ENCODE measurements at places on chromosomes 6 and 20.

GRCh38 chr6:35483490-35483889, 13.4 kb downstream of the TEAD3 start:
- no peak for DNase-seq

- no peak for DNase-seq
These were observed 300.2 kb downstream of the CLIC5 start for GRCh38 chr6:45715508-45715803.

DNA sequence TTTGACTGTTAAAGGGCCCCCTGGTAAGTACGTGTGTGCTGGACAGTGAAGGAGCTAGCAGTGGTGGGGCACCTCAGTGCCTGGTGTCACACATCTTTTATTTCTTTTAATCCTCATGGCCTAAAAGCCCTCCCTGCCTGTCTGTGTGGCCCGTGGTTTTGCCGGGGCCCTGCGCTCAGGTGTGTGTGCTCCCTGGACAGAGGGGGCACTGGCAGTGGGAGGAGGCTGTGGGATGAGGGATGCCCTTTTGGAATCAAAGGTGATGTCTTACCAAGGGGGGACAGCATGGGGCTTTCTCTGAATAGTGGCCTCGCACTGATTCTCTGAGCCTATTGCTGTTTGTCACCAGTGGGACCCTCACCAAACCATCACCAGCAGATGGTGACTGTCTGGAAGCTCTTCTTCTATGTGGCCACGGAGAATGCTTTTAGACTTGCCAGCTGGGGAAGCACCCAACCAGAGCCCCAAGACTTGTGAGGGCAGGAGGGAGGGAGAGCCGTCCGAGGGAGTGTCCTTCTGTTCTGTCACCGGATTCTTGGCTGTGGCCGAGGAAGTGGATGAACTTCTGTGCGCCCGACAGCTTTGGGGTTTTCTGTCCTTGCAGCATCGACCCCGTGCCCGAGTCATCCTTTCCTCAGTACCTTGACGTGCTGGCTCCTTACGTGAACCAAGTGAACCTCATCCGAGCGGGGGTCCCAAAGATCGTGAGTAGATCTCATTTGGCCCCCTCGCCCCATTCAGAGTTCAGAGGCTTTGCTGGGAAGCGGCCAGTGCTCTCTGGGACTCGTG, 18.1 kb downstream of the PNLDC1 start:
- DNase-seq, result no peak

GRCh38 chr20:36471885-36472636, 69.3 kb upstream of the MYL9 start:
- no peak for DNase-seq

DNA sequence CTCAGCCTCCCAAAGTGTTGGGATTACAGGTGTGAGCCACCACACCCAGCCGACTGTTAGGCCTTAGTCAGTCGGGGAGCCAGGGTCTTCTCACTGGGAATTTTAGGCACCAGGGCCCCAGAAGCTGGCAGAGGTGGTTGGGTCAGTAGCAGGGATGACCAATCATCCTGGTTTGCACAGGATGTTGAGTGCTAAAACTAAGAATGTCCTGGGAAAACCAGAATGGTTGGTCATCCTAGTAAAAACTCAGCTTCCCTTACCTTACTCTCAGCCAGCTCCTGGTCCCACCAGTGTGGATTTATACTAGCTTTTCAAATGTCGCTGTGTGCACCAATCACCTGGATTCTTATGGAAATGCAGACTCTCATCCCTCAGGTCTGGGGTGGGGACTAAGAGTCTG, 31.8 kb downstream of the KCNG1 start:
- DNase-seq, result no peak

DNA sequence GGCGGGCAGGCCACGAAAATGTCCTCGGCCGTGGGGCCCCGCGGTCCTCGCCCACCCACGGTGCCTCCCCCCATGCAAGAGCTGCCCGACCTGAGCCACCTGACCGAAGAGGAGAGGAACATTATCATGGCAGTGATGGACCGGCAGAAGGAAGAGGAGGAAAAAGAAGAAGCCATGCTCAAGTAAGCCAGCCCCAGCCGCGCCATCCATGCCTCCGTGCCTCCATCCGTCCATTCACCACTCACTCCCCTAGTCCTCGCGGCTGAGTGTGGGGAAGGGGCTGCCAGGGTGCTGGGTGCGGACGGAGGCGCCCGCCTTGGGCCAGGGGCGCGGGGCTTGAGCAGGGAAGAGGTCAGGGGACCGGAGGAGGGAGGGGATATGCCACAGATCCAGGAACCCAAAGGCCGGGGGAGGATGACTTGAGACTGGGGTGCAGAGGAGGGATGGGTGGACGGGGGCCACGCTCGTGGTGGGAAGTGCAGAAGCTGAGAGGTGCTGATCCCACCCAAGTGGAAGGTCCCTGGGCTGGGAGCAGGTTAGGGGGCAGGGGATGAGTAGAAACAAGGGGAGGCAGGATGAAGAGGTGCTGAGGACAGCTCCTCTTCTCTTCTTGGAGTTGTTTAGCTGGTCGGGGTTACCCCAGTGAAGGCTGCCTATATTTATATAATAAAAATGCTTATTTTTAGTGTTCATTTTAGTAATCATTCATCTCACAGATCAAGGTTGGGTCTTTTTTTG, 825 bp downstream of the RIMS1 start:
- no peak for DNase-seq

- no peak for DNase-seq
These were observed 6.9 kb upstream of the POM121L2 start for GRCh38 chr6:27318973-27319372.

DNA sequence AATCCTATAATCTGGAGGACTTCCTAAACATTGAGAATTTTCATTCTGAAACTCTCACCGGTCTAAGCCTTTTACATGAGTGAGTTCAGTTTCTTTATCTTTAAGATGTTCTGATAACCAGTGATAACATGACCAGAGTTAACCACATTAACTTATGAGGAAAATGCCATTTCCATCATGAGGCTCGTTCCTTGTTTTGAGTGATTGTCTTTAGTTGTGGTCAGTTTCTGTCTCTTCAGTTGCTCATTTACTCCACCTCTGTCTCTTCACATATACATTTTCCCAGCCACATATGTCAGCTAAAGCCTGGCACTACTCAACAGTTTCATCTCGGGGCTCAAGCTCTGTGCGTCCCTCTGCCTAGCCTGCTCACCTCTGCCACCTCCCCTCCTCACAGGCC, 70.4 kb downstream of the JAG1 start:
- no peak for DNase-seq

- DNase-seq, result no peak
These were observed 45.2 kb downstream of the THEMIS start for GRCh38 chr6:127855542-127856159.

DNA sequence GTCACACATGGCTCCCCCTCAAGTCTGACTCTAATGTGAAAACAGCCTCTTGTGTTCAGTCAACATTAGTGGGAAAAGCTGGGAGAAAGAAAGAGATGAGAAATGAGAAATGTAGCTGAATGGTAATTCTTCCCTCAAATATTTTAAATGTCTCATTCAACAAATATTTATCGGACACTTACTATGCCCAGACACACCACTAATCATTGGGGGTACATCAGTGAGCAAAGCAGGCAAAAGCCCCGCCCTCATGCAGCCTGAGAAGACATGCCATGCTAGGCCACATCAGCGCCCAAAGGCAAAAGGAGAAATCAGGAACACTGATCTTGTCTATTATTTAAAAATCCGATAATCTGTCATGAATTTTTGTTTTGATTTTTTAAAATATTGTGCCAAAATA, 89.9 kb upstream of the ASF1A start:
- DNase-seq, result no peak

DNA sequence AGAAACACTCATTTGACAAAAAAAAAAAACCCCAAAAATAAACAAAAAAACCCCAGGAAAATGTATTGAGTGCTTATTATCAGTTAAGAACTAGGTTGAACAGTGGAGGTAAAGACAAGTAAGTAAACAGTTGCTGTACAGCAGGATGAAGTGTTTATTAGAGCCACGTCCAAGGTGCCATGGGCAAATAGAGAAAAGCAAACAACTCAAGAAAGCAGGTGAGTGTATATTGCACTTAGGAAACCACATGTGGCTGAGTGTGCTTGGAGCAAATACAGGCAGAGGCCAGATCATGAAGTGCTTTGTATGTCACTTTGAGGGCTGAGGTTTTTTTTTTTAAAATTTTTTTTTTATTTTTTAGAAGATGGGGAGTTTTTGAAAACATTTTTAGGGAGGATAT, 98.3 kb downstream of the MACROD2 start:
- no peak for DNase-seq

- DNase-seq, result no peak
These were observed 55.6 kb downstream of the KIAA0408 start for GRCh38 chr6:127403636-127404035.
